Activated CD4-positive, alpha-beta T cell treated with anti-CD3 and anti-CD28 coated beads, Interleukin-2, amount 50 U/mL, for 48 hours (primary cell): ENCODE measurements at places on chromosomes 2 and 18.

GRCh38 chr2:213544940-213545339, 260.7 kb downstream of the SPAG16 start:
- no peak for DNase-seq

GRCh38 chr2:45009303-45009927, at the start of gene SIX2:
Gene SIX2 (minus strand): TSS chr2:45009452. CDS start chr2:45009110, 342 bp downstream.
- DNase-seq: peak; percentile 16

GRCh38 chr18:23422751-23423418, 30.2 kb upstream of the RIOK3 start:
- no peak for DNase-seq

GRCh38 chr2:10579441-10579840, 110.3 kb downstream of the NOL10 start:
- DNase-seq: no peak

GRCh38 chr2:204638471-204639194, 93.4 kb downstream of the PARD3B start:
- no peak for DNase-seq

- no peak for DNase-seq
Measured at GRCh38 chr2:23530206-23530908, 145.4 kb downstream of the KLHL29 start.

DNA sequence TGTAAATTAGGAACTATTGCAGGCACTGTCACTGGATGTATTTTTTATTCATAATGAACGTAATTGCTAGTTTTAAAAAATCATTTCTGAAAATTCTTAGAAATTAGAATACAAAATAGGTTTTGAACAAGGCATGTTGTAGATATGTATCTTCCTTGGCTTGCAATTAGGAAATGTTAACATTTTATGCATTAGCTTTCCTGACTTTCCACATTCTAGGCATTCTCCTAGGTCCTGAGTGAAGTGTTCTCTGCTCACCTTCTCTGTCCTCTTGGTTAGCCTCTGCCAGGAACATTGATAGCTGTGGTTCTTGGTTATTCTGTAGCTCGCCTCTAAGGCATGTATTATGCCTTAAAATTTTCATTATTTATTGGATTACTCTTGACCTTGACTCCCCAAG, 130.3 kb downstream of the FHOD3 start:
- no peak for DNase-seq

DNA sequence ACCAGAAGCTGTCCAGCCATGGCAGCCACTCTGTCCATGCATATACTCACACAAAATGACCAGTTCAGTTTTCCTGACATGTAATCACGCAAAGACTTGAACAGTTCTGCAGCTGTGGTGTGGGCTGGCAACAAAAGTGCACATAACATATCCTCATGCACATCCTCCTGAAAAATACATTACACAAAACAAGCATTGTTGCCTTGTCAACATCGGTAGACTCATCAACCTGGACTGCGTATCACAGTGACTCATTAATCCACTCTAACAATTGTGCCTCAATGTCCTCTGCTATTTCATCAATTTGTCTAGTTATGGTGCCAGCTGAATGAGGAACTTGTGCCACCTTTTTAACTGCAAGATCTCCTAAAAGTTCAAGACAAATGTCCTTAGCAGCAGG, 19.5 kb downstream of the RBKS start:
- no peak for DNase-seq

- no peak for DNase-seq
Measured at GRCh38 chr2:224101820-224102630, 62.9 kb upstream of the SERPINE2 start.

GRCh38 chr18:74225193-74225840, 66.4 kb downstream of the CYB5A start:
- DNase-seq: no peak

DNA sequence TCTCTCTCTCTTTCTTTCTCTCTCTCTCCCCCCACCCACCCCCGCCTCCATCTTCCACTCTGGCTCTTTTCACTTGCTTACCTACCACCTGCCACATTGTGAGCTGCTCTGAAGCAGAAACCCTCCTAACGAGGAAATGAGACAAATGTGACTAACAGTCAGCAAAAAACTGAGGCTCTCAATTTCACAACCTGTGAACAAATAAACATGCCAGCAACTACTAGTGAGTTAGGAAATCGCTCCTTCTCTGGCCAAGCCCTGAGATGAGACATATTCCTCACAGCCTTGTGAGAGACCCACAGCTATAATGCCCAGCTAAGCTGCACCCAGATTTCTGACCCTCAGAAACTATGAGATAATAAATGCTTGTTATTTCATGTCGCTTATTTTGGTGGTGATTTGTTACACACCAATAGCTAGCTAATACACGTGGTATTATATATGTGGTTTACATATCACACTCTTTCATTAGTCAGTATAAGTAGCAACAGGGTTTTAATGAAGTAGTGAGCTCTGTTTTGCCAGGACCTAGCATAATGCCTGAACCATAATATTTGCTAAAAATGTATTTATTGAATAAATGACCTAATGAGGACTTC, 8.4 kb upstream of the ZNF521 start:
- no peak for DNase-seq

DNA sequence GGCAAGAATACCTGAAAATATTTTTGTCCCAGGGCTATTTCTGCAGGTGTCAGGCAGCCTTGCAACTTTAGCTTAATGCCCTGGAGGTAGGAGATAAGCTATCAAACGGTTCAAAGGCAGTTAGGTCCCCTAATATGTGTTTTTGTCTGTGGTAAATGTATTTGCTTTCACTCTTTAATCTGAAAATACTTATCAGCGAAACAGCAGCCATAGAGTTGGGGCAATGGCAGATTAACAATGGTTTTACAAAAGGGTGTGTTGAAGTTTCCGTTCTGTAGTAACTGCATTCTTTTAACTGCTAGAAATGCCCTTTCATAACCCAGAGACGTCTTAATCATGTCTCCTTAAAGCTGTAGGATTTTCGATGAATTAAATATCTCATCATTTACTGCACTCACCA, 265.0 kb upstream of the TRIB2 start:
- no peak for DNase-seq

- DNase-seq: no peak
Measured at GRCh38 chr2:108171657-108172056, 68.1 kb upstream of the SULT1C3 start.

DNA sequence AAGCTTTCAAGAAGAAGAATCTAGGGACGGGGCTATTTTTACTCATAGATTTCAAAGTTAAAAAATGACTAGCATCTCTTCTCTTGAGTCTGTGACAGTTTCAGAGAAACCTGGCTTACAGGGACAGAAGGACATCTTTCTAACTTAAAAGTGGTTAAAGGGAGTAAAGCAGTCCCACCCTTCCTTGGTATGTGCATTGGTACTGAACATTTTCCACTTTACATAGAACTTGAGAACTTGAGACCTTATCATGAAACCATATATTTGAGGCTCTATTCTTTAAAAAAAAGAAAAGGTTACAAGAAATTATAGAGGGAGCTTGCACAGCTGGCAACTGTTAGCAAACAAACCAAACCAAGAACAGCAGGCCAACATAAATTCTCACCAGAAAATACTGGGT, 73.4 kb upstream of the GAREM1 start:
- no peak for DNase-seq

DNA sequence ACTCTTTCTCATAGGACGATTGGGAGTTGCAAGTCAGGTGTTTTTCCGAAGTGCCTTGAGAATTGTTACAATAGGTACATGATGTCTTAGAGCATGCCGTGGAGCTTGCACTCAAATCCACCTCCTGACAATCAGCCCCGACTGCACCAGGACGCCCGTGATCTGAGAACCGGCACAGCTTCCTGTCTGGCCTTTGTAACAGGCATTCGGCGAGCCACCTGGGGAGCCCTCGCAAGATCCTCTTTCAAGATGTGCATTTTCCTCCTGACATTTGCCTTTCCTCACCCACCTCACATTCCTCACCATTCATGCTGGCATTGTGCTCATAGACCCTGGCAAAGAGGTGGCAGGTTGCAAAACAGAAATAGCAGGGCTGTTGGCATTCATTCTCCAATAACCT, 427.3 kb downstream of the GALR1 start:
- DNase-seq: no peak

DNA sequence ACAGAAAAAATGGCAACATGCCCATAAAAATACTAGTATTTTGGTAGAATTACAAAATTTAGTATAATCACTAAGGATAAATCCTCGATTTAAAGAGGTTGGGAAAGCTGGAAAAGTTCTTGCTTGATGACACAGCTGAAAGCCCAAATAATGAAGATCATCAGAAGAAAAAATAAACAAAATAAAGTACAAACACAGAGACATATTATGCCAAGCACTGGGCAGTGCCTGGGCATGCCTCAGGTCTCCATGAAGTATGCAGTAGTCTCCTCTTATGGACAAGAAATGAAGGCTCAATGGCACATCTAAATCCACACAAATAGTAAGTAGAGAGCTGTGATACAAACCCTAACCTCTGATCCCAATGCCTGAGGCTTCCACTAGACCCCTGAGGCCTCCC, 57.7 kb downstream of the RNU4ATAC start:
- DNase-seq: no peak

- DNase-seq: no peak
Measured at GRCh38 chr2:155866477-155866876, 466.0 kb downstream of the NR4A2 start.

- no peak for DNase-seq
Measured at GRCh38 chr2:163692611-163693482, 43.0 kb downstream of the FIGN start.

GRCh38 chr2:17313261-17313660, 205.0 kb downstream of the RAD51AP2 start:
- DNase-seq: no peak

DNA sequence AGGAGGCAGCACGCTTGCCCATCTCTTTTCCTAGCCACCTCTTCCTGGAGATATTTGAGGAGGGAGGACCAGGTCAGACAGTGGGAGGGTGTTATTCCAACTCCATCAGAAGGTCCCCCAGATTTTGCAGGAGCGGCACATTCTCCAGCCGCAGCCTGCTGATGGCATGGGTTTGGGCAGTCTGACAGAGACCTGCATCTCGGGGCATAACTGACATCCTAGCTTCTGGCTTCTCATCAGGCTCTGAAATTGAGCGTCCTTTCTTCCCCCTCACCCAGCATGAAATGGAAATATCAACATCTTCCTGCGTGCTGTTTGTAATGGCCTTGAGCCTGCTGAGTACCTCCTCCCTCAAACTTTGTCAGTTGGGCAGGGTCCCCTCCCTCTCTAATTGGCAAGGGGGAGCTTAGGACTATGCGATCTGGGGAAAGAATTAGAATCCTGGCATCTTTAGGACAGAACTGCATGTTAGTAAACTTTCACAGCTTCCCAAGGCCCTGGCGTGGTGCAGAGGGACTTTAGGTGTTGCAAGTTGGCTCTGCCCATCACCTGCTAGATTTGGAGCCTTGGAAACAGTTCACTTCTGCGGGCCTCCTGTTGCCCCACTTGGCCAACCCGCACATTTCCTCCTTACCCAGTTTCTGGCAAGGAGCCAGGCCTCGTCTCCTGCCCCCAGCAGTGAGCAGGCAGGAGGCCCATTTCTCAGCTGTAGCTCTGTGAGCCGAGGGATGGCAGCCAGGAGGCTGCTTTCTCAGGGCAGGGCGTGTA, 2.2 kb downstream of the ITM2C start:
- DNase-seq: peak; percentile 56

GRCh38 chr2:194128810-194129209, 1528.2 kb upstream of the SLC39A10 start:
- DNase-seq: no peak

DNA sequence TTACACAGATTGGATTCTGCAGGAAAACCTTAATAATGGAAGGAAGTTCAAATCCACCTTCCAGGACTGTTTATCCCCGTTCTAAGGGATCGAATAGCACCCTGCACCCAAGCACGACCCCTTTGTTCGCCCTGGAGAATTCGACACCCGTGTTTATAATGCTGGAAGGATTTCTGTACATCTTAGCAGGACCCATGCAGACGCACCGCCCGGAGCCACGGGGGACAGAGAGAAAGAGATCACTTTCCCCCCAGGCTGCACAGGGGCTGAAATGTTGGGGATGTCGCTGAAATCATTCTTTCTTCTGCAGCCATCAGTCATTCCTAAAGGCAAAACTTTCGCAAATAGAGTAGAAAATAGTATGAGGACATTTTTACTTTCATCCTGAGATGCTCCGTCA, 238.7 kb upstream of the SALL3 start:
- DNase-seq: no peak

- no peak for DNase-seq
Measured at GRCh38 chr2:240509667-240510512, 47.9 kb downstream of the ANKMY1 start.

DNA sequence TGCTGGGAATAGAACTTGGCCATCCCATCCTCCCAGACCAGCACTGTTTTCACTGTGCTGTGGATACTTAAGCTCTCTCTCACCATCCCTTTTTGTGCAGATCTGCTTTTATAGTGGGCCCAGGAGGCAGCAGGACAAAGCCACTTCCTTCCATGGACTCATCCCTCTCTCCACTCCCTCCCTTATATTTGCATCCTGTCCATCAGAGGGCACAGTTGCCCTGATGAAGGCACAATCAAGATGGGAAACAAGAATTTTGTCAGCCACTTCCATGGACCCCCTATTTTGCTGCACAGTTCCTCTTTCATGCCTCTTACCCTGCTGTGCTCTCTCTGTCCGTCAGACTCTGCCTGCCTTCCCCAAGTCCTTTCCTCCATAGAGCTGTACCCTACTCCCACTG, 338.7 kb downstream of the HRH4 start:
- no peak for DNase-seq

DNA sequence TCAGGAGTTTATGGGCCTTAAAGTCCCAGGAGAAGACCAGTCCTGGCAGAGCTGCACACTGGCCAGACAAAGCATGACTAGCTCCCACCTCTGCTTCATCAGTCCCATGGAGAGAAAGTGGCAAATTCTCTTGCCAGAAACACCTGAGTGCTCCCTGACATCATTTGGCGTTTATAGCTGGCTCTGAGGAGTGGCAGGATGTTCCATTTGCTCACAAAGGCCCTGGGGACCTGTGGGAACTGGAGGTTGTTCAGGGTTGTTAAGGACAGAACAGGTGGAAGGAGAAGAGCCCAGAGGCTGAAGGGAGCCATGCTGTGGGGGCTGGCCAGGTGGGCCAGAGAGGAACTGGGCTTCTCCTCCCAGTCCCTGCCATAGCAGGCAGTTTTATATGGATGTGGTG, 56.1 kb downstream of the RPL37A start:
- no peak for DNase-seq

DNA sequence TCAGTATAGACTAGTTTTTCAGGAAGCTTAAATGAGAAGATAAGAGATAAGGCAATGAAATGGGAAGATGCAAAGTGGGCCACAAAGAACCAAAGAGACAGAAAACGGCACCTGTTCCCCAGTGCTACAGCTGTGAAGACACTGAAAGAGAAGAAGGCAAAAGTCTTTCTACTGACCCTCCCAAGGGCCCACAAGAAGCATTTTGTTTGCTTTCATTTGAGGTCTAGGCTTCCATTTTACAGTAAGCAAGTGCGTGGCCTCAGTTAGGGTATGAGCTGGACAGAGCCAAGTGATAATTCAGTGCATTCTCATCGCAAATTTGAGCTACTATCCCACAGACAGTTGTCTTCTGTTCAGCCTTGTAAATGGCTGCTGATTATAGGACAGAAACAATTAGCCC, 53.4 kb upstream of the STK17B start:
- DNase-seq: no peak

GRCh38 chr2:151391436-151391835, 18.3 kb upstream of the RIF1 start:
- no peak for DNase-seq

GRCh38 chr2:54672590-54673456, 50.6 kb upstream of the EML6 start:
- DNase-seq: no peak

GRCh38 chr2:98175811-98176210, 88.8 kb downstream of the VWA3B start:
- DNase-seq: no peak

- no peak for DNase-seq
Measured at GRCh38 chr2:153873052-153874048, 1.6 kb downstream of the GALNT13 start.
